ENCODE measurements at places on chromosomes 6 and 20.

DNA sequence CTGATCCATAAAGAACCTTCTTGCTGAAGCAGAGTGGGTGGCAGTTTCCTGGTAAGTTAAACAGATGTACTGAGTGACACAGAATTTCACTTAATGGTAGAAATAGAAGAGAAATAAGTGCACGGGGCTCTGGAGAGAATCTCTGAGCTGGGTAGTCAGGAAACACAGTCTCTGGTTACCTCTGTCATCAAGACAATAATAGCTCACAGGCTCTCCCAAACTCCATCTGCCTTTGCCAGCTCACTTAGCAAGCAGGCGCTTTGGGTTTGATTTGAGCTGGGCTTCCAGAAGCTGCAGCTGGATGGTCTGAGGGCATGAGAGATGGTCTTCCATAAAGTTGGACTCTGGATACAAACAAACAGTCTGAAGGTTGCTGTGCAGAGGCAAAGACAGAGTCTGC, 39.6 kb upstream of the PRSS35 start:
- DNase-seq, result no peak

GRCh38 chr6:12977806-12978205, 261.2 kb downstream of the PHACTR1 start:
- DNase-seq, result no peak

GRCh38 chr6:90184334-90185298, 112.0 kb downstream of the BACH2 start:
- DNase-seq, result peak; percentile 96

DNA sequence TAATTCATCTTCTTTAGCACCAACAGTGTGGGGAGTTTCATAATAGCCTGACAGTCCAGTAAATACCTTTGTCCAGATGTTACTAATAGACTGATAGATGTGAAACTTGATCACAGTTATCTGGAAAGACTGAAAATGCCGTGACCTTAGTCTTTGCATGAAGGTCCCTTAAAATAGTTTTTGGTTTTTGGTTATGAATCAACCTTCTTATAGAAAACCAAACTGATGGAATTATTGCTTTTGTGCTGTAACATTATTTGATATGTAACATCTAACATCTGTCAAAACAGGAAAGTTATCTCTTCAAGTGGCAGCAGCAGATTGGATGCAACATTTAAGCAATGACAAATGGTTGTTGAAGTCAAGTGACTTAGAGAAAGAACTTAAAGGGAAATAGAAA, 190.4 kb downstream of the DOK5 start:
- no peak for DNase-seq

GRCh38 chr6:118639054-118639964, 12.1 kb downstream of the CEP85L start:
- DNase-seq, result no peak

DNA sequence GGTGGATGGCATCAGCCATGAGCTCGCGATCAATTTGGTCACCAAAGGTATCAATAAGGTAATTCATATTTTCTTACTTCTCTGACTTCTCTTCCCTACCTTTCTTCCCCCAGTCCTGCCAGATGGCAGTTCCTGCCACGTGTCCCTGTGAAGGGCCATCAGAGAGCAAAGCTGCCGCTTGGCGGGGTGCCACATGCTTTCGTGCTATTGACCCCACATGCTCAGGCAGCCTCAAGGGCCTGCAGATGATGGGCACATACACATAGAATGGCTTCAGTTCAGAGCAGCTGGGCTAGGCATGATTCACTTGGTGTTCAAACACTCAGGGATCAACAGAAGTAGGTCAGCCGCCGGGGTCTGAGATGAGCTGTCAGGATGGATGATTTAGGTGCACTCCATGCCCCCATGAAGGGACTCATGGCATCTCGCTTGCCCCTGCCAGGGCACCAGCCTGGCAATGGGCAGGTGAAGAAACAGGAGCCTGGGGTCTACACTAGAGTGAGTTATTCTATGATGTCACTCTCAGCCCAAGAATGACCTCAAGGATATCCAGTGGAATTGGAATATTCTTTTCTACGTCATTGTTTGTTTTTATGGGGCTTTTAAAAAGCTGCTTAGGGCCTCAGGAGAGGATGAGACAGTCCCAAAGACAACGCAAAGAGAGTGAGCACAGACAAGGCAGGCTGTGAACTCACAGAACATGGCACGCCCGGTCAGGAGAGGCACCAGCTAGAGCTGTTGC, 25.5 kb downstream of the BANF2 start:
- peak; percentile 96 for DNase-seq

DNA sequence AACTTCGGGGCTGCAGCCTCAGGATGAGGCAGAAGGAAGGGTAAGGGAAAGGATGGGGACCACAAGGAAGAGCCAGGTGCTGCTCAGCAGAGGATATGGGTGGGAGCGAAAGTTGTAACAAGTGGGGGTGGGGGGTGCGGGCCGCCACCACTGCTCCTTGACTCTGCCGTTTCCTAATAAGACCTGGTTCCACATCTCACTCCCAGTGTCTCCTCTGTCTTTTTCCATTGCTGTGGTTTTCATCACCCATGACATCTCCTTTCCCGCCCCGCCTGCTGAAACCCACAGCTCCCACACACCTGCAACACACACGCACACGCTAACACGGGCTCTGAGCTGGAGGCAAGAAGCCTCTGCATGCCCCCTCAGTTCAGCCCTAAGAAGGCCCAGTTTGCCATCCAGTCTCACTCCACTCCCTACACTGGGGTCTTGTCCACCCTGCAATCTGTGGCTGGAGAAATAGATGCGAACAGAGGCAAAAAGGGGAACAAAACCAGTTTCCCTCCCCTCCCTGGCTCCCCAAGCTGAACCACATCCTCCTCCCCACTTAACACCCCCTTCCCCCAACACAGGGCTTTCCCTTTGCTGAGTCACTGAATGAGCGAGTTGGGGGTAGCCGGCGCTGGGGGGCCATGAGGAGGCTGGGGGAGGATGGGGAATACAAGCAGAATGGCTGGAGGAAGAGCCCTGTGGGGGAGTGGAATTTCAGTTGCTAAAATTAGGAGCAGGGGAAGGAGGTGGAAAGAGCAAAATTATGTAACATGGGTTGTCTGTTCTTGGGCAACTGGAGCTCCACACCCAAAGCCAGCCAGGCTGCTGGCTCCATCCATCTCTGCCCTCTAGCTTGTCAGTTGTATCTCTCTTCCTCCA, 11.5 kb downstream of the NFKBIL1 start:
- DNase-seq, result no peak

DNA sequence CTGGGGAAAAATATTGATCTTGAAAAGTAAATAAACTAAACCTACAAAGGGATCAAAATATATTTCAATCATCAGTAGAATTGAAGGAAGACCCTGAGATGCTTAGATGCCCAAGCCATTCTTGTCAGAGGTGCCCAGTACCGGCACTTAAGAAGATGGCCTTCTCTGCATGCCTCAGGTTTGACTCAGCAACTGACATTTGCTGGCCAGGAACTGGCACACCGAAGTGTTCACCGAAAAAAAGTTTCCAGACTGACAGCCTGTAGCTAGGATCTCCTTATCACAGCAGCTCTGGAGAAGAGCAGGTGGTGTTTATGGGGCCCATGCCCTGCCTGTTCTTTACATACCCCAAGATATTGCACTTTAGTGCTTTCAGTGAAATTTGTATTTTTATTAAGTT, 203.2 kb downstream of the MOXD1 start:
- no peak for DNase-seq

DNA sequence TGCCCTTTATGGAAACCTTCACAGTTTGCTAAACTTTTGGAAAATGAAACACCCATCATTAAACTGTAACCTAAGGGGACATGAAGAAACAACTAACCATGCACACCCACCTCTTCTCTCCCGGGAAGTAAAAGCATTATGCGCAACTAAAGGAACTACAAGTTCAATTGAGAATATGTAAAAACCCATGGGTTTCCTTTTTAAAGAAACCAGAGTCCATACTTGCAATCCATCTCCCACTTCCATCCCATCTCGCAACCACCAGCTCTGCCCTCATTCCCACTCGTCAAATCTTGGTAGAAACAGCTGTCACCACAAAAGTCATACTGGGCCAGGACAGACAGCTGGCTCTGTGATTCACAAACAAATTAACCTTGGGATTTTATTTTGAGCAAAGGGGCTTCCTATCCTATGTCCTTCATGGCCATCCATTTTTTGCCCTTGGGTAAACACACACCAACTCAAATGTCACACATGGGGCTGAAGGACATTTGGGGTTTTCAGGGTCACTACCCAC, 81.5 kb downstream of the HAO1 start:
- DNase-seq, result no peak

DNA sequence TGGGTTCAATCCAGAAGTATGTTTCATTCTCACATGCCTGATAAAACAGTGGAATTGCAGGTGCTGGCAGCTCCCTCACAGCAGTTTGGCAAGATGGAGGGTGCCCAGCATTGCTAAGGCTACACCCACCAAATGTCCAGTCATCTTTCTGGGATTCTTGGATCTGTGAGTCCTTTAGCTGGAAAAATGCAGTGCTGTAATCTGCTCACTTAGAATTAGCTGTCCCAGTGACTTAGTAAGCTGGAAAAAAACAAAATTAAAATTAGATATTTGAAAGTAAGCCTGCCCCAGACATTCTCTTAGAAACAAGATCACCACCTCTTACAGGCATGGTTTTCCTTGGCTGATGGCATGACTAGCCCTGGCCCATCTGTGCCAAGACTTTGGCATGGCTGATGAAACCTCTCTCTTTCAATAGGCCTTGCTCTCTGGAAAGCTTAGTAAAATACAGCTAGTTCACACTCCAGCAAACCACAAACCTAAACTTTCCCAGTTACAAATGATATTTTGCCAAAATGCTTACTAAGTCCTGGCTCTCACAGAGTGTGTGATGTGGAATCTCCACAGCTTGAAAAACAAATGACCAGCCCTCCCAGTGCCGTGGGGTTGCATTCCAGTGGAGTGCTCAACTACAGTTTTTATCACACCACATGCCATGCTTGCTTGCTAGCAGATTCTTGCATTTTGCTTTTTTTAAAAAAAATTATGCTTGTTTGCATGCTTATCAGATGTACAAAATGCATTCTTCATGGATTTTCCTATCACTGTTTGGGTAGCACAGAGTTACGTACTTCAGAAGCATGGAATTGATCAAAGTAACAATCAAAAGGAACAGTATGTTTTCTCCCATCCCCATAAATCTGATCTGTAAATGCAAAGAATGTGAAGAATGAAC, 261.5 kb downstream of the EYA4 start:
- DNase-seq, result no peak

DNA sequence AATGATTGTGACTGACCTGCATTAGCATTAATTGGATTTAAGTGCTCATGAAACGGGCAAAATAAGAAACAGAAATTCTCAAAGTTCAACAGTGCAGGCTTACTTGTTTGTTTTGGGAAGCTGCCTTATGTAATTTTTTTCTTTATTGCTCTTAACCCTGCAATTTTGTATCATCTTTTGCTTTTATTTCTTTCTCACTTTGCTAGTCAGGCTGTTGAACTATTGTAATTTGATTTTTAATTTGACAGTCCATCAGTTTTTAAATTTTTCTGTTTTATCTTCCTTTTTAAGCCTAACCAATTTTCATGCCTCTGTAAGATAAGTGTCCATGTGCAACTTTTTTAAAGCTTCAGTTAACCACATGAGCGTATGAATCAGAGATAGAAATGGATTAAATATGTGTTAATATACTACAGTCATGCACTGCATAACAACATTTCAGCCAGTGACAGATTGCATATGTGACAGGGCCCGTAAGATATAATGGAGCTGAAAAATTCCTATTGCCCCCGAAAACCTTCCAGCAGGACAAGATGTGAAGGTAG, 44.6 kb downstream of the PEX7 start:
- no peak for DNase-seq

GRCh38 chr20:32017711-32018251, 7.5 kb downstream of the CCM2L start:
- peak; percentile 86 for DNase-seq

- no peak for DNase-seq
Observed at GRCh38 chr6:46191961-46192360, 21.2 kb upstream of the ENPP5 start.

- no peak for DNase-seq
Observed at GRCh38 chr6:87922947-87923330, 124.7 kb upstream of the SPACA1 start.

- DNase-seq, result no peak
Observed at GRCh38 chr6:71091167-71091566, 134.3 kb upstream of the B3GAT2 start.

GRCh38 chr6:4103929-4104328, 25.0 kb upstream of the FAM217A start:
- DNase-seq, result no peak

- no peak for DNase-seq
Observed at GRCh38 chr6:42960243-42961019, at the start of gene GNMT. TSS of gene GNMT (plus strand) at chr6:42960754. CDS start at chr6:42960768, 14 bp downstream.

- DNase-seq, result no peak
Observed at GRCh38 chr6:4018924-4019236, 60.1 kb downstream of the FAM217A start.

DNA sequence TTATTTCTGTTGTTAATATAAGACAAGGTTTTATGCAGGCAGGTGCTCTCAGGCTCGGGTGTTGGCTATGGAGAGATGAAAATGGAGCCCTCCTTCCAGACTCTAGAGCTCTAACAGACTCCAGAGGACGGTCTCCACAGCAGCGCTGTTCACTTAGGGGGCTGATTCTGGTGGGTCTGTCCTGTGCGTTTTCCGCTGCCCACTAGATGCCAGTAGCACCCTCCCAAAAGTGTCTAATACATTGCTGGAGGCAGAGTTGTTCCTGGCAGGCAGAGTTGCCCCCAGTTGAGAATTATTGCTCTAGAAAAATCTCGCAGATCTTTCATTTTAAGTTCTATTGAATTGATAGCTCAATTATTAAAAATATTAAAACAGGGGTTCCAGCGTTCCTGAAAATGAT, 109.9 kb downstream of the MAP3K4 start:
- no peak for DNase-seq

DNA sequence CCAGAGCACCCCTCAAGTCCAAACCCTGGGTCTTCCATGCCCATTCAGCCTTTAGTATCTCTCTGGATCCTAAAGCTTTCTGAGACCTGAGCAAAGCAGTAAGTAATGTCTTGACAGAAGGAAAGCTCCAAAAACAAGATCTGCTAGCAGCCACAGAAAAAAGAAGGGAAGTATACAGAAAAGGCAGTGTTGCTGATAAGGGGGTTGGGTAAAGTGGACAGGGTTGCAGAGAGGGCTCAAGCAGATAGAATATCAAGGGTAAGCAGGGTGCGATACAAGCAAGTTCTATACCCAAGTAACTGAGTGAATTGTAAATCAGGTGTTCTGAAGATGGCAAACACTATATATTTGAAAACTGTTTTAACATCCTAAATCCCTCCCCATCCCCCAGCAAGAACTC, 113.4 kb upstream of the CARMIL1 start:
- no peak for DNase-seq

DNA sequence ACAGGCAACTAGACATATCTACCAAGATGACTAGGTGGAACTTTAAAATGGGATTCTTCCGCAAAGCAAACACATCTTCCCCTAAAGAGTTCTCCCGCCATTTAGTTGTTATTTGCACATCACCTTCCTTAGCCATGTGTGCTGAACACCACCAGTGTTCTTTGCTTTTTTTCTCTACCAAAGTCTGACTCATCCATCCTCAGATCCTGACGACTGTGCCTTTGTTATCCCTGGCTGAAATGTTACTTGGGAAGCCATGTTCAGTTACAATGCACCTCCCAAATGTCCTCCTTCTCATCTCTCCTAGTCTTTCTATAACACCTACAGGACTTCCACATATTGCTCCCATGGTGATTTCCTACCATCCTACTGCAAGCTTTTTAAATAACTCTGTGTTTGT, 593.5 kb upstream of the ARID1B start:
- DNase-seq, result no peak

- peak; percentile 13 for DNase-seq
Observed at GRCh38 chr6:170124836-170125235, 166.0 kb downstream of the DLL1 start.
